MV-4-11 (cell line): ENCODE measurements at places on chromosomes 5 and 9.
A peak's percentile ranks its signal among the peaks of the same experiment; 100 is the strongest.

DNA sequence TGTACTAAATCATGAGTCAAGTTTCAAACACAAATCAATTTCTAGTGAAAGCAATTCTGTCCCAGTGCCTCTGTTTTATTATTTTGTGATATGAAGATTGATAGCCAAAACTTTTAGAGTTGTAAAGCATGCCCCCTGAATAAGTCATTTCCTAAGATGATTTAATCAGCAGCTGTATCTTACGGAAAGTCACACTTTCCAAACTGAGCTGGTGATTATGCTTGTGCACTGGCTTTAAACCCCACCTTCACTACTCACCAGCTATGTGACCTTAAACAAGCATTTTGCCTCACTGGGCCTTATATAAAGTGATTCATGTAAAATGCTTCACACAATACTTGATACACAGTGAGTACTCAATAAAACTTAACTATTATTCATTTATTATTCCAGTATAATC, 78.1 kb downstream of the EDIL3 start:
- DNase-seq, result no peak

DNA sequence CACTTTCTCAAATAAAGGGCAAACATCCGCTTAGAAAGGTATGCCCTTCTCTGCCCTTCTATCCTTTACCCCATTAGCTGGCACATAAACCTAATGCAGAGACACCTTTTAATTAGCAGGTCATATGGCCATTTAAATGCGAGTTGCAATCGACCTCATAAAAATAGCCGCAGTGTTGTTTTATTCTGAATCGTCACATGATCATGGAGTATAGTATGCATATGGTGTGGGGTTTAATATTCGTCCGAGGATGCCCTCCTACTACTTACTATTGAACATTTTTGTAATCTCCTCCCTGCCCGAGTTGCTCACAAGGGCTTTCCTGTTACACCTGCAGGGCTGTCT, 72.0 kb downstream of the PIK3R1 start:
- DNase-seq, result no peak

GRCh38 chr5:65324226-65324625, 157.5 kb downstream of the ADAMTS6 start:
- DNase-seq, result no peak

DNA sequence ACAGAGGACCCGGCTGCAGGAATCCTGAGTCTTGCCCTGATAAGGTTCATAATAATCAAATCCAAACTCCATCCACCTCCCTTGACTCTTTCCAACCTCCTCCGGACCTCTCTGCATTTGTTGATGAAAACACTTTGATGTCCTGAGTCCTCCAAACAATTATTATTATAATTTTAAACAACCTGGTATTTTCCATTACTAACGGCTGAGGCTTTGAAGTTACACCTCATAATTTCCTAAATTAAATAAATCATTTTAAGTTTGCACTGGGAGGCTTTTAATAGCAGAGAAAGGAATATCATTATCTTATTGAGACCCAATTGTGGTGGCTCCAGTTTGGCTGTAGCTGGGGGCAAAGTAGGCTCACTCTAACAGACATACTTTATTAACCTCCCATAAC, 9.5 kb downstream of the MSX2 start:
- no peak for DNase-seq

- peak; percentile 97 for DNase-seq
These were observed 67.4 kb upstream of the HRH2 start for GRCh38 chr5:175590471-175590881.
